ENCODE measurements at places on chromosomes 7 and 10.

DNA sequence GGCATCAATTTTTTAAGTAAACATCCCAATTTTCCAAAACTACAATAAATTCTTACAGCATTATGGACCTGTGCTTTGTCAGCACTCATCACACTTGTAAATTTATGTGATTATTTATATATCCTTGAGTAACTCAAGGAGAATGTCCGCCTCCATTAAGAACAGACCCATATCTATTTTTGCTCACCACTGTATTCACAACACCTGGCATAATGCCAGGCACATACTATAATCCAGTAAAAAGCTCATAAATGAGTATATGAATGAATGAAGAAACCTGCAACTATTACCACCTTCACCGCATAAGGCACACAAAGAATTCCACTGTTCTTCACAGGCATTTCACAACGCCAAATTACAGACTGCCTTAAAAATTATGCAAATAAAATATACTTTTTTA lies 46.9 kb downstream of the MINDY3 start:
- DNase-seq: no peak

GRCh38 chr10:86868353-86868752 lies 89.1 kb downstream of the MMRN2 start:
- peak; percentile 85 for DNase-seq

DNA sequence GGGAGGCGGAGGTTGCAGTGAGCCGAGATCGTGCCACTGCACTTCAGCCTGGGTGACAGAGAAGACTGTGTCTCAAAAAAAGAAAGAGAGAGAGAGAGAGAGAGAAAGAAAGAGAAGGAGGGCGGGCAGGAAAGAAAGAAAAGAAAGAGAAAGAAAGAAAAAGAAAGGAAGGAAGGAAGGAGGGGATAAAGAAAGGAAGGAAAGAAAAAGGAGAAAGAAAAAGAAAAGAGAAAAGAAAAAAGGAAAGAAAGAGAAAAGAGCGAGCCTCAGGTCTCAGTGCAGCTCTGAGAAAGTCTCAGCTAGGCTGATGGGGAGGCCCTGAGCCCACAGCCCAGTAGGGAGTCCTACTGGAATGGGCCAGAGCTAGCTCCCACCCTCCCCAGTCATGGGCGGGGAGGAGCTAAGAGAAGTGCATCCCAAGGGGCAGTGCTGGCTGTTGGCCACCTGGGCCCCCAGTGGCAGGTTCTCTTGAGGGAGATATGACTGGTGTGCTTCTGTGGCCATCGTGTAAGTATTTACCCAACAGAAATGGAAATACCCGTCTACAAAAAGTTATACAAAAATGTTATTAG lies 69.3 kb downstream of the ABRAXAS2 start:
- DNase-seq: no peak

GRCh38 chr7:36045326-36045725 lies 107.7 kb upstream of the EEPD1 start:
- no peak for DNase-seq

DNA sequence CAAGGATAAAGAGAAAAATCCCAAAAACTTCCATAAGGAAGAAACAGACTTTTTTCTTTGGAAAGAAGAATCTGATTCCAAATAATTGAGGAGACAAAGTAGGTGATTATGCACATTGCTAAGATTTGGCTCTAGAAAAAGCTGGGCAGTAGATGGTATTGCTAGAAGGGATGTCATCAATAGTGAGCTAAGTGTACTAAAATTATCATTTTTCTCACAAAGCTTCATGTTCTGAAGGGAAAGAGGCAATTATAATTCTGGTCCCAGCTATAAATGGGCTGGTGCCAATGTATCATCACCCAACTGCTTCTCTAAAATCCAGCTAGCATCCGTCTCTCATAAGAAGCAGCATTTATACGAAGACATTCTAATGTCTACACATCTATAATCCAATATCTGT lies 23.9 kb downstream of the STEAP1 start:
- DNase-seq: no peak

GRCh38 chr7:154879629-154880028 lies 123.3 kb downstream of the PAXIP1 start:
- DNase-seq: no peak

DNA sequence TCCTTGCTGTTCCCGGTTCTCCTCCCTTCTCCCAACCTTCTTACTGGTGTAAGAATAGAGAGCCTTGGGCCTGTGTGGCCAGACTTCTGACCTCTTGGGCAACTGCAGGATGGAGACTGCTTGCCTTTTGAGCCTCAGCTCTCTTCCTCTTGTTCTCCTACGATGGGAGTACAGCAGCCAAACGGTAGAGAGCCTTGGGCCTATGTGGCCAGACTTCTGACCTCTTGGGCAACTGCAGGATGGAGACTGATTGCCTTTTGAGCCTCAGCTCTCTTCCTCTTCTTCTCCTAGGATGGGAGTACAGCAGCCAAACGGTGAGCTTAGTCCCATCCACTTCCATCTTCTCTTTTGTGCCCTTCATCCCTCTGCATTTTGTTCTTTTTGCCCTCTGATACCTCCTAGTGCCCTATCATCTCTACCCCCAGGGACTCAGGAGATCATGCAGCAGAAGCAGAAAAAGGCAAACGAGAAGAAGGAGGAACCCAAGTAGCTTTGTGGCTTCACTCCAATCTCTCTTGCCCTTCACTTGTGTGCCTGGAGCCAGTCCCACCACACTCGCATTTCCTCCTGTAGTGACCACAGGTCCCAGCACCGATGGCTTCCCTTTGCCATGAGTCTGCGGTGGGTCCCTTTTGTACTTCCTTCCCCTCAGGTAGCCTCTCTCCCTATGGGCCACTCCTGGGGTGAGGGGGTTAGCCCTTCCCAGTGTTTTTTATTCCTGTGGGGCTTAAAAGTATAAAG lies 15.3 kb downstream of the SLC25A13 start:
- DNase-seq: no peak

- no peak for DNase-seq
Observed at GRCh38 chr7:108589874-108590273, 20.2 kb downstream of the DNAJB9 start.

- no peak for DNase-seq
Observed at GRCh38 chr7:132558815-132559214, 17.5 kb downstream of the PLXNA4 start.

Data from left hindlimb (tissue), 1 donor.